Transverse colon (tissue), 4 donors: ENCODE measurements at places on chromosomes 1 and 21.

DNA sequence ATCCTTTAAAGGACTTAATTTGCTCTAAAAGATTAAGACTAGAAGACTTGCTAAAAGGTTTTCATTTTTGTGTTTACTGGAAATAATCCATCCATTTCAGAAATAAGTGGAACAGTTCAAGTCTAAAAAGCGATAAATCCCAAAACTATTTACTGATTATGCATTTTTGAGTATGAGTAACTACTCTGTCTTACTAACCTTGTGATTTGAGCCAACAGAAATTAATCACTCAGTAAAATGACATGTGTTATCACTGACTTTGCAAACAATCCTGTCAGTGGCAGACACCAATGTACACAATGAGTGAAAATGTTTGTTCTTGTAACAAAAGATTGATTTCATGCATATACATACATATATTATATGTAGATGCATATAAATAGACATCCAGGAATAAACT is 218.0 kb downstream of the DENND1B start:
- no peak overlapping the region for H3K27ac ChIP-seq
- no peak for DNase-seq
- no peak overlapping the region for H3K4me3 ChIP-seq
- no peaks in the 10 kb centered on the region for H3K36me3 ChIP-seq
- H3K27me3 ChIP-seq, result no peaks in the 10 kb centered on the region

- peak overlapping the region; percentile 96 for H3K27ac ChIP-seq
- DNase-seq, result peak; percentile 84
- H3K27me3 ChIP-seq, result no peaks in the 10 kb centered on the region
- peaks cover 41% of the 10 kb centered on the region for H3K4me1 ChIP-seq
- peak overlapping the region; percentile 65 for H3K4me3 ChIP-seq
These were observed 948 bp downstream of the STK40 start for GRCh38 chr1:36384542-36385409.

GRCh38 chr1:227854189-227854588 is 38.7 kb downstream of the PRSS38 start:
- H3K4me3 ChIP-seq, result no peak overlapping the region
- H3K4me1 ChIP-seq, result no peaks in the 10 kb centered on the region
- DNase-seq, result no peak
- no peak overlapping the region for H3K27ac ChIP-seq
- no peaks in the 10 kb centered on the region for H3K36me3 ChIP-seq

DNA sequence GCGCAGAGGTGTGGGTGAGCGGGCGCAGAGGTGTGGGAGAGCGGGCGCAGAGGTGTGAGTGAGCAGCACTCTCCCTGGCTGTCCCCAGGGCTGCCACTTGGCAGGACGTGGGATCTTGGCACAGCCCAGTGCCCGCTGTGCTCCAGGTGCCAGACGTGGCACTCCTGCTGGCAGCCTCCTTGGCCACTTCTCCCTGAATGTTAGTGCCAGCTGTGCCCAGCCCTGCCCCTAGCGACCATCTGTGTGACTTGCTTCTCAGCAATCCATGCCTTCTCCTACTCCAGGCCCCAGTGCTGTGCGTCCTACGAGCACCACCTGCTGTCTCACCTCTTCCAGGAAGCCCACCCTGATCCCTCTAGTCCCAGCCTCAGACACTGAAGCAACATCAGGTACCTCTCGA is 30.5 kb downstream of the KRTAP10-1 start:
- no peak overlapping the region for H3K27ac ChIP-seq
- no peak overlapping the region for H3K4me3 ChIP-seq
- H3K4me1 ChIP-seq, result no peaks in the 10 kb centered on the region
- peaks cover 19% of the 10 kb centered on the region for H3K27me3 ChIP-seq
- peak; percentile 74 for DNase-seq
- H3K36me3 ChIP-seq, result no peaks in the 10 kb centered on the region

DNA sequence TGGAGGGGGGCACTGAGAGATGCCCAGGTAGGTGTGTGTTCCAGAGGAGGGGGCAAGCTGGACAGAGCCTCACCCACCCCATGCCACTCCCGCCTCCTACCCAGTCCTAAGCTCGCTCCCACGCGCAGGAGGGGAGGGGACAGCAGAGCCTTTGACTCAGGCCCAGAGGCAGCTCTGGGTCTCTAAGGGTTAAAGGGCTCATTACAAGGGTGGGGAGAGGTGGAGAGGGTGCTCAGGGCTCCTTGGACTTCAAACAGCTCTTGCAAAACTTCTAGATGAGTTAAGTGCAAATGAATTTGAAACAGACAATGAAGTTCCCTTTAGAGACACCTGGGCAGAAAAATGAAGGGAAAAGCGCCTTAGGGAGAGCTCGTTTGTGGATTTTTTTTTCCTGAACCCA is 104.2 kb upstream of the CASZ1 start:
- H3K36me3 ChIP-seq, result no peaks in the 10 kb centered on the region
- no peaks in the 10 kb centered on the region for H3K27me3 ChIP-seq
- no peak overlapping the region for H3K27ac ChIP-seq

DNA sequence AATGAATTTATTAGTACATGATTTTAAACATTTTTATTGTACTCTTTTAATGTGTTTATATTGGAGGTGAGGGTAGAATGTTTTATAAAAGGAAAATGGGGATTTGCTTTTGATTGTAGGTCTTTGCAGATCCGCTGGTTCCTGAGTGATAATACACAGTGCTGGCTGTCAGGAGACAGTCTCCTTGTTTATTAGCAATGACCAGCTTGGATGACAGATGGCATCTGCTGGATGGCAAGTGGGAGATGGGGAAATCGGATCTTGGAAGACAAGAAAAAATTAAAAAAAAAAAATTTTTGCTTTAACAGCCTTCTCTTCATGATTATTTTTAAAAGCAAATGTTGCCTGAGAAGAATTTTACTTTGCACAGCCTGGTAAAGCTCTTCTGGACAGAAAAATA is 4.4 kb upstream of the PHTF1 start:
- no peak for DNase-seq
- no peaks in the 10 kb centered on the region for H3K27me3 ChIP-seq
- no peaks in the 10 kb centered on the region for H3K36me3 ChIP-seq
- H3K27ac ChIP-seq, result no peak overlapping the region

- DNase-seq, result no peak
- no peaks in the 10 kb centered on the region for H3K27me3 ChIP-seq
- H3K4me3 ChIP-seq, result no peak overlapping the region
- H3K4me1 ChIP-seq, result peaks cover 13% of the 10 kb centered on the region
These were observed 30.8 kb downstream of the POU2F1 start for GRCh38 chr1:167251472-167251871.

- H3K27ac ChIP-seq, result no peak overlapping the region
- H3K4me1 ChIP-seq, result peaks cover 4% of the 10 kb centered on the region
- H3K4me3 ChIP-seq, result no peak overlapping the region
- DNase-seq, result peak; percentile 56
- no peaks in the 10 kb centered on the region for H3K27me3 ChIP-seq
These were observed 99.4 kb downstream of the GIPC2 start for GRCh38 chr1:78145105-78145580.

- no peak overlapping the region for H3K4me3 ChIP-seq
- H3K27me3 ChIP-seq, result no peaks in the 10 kb centered on the region
- DNase-seq, result no peak
- peaks cover 9% of the 10 kb centered on the region for H3K4me1 ChIP-seq
These were observed 42.3 kb downstream of the ACTL8 start for GRCh38 chr1:17797478-17797877.

GRCh38 chr1:197924516-197925123 is 7.4 kb downstream of the LHX9 start:
- peaks cover 3% of the 10 kb centered on the region for H3K4me1 ChIP-seq
- DNase-seq, result no peak
- no peak overlapping the region for H3K27ac ChIP-seq
- peaks cover 91% of the 10 kb centered on the region for H3K27me3 ChIP-seq
- no peaks in the 10 kb centered on the region for H3K36me3 ChIP-seq
- no peak overlapping the region for H3K4me3 ChIP-seq

DNA sequence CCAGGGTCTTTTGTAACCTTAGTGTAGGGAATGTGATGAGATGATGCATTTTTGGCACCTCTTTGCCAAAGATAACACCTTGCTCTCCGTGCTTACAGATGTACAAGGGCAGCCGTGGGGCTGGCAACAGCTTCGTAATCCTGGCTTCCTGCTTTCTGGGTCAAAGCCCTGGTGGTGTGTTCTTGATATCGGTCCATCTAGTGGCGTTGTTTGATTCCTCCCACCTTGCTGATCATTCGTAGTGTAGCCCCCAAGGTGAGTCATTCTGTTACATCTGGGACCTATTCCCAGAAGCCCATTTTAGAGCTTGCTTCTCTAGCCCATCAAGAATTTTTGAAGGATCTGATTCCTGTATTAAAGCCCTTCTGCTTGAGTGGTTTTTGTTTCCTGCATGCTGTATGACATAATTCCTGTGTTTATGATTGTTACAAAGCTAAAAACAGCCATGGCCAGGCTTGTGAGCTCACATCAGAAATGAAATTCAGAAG is 7.0 kb upstream of the CCT8 start:
- H3K4me1 ChIP-seq, result peaks cover 2% of the 10 kb centered on the region
- no peak for DNase-seq
- no peaks in the 10 kb centered on the region for H3K36me3 ChIP-seq
- H3K27me3 ChIP-seq, result no peaks in the 10 kb centered on the region
- H3K4me3 ChIP-seq, result no peak overlapping the region
- H3K27ac ChIP-seq, result no peak overlapping the region

- H3K27ac ChIP-seq, result no peak overlapping the region
- no peak for DNase-seq
These were observed 14.2 kb upstream of the MYOM3 start for GRCh38 chr1:24126018-24126671.

DNA sequence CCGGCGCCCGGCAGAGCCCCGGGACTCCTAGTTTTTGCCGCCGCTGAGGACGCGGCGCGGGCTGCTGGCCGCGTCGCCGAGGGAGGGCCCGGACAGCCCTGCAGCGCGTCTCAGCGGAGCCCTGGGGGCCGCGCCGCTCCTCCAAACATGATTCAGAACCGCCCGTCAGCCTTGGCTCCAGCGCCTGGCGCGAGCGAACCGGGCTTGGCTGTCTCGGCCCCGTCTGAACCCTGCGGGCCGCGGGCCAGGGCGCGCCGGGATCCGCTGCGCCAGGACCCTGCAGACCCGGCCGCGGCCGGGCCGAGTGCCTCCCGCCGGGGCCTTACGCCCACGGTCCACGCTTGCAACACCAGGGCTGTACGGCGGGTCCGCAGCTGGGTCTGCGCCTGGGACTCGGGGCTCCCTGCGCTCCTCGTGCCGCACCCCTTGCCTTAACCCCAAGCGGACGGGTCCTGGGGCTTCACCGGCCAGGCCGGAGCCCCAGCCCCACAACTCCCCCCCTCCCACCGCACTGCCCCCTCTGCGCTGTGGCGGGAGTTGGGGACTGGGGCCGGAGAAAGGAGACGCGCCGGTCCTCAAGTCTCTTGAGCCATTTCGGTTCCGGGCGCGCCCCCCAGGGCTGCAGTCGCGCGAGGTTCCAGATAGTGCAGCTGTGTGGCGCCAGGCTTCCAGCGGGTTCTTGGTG is 48.4 kb upstream of the CD34 start:
- DNase-seq, result peak; percentile 60
- peaks cover 33% of the 10 kb centered on the region for H3K4me1 ChIP-seq
- H3K4me3 ChIP-seq, result peak overlapping the region; percentile 50

DNA sequence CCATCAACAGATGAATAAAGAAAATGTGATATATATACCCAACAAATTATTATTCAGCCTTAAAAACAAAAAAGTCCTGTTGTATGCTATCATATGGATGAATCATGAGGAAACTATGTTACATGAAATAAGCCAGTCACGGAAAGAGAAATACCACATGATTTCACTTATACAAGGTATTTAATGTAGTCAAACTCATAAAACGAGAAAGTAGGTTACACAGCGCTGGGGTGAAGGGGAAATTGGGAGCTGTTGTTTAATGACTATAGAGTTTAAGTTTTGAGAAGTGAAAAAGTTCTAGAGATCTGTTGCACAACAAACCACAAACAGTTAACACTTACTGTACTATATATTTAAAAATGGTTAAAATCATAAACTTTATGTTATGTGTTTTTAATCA is 58.5 kb downstream of the SLC25A24 start:
- no peaks in the 10 kb centered on the region for H3K27me3 ChIP-seq
- no peak overlapping the region for H3K4me3 ChIP-seq
- H3K4me1 ChIP-seq, result no peaks in the 10 kb centered on the region
- H3K36me3 ChIP-seq, result peaks cover 31% of the 10 kb centered on the region

DNA sequence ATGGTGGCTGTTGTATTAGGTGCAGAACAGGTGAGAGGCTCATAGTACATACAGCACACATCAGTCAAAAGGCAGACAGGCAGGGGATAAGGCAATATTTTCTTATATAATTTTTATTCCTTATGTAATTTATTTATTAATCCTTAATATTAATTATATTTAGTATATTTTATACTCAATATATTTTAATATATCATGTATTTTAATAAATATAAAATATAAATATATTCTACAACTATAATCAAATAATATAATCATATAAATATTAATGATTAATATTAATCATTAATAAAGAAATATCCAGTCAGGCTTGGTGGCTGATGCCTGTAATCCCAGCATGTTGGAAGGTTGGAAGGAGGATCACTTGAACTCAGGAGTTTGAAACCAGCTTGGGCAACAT is 17.7 kb upstream of the ACBD3 start:
- no peak overlapping the region for H3K27ac ChIP-seq
- no peaks in the 10 kb centered on the region for H3K36me3 ChIP-seq
- no peaks in the 10 kb centered on the region for H3K27me3 ChIP-seq
- H3K4me3 ChIP-seq, result no peak overlapping the region
- no peak for DNase-seq
- H3K4me1 ChIP-seq, result no peaks in the 10 kb centered on the region

- no peak overlapping the region for H3K27ac ChIP-seq
- DNase-seq, result no peak
- no peaks in the 10 kb centered on the region for H3K27me3 ChIP-seq
- no peak overlapping the region for H3K4me3 ChIP-seq
- no peaks in the 10 kb centered on the region for H3K4me1 ChIP-seq
These were observed 108.3 kb downstream of the FMN2 start for GRCh38 chr1:240199758-240200645.

- peaks cover 8% of the 10 kb centered on the region for H3K4me1 ChIP-seq
- H3K27ac ChIP-seq, result peak overlapping the region; percentile 84
- DNase-seq, result no peak
- H3K27me3 ChIP-seq, result no peaks in the 10 kb centered on the region
- H3K36me3 ChIP-seq, result no peaks in the 10 kb centered on the region
These were observed 70.9 kb upstream of the ETS2 start for GRCh38 chr21:38734646-38735365.

GRCh38 chr1:172448995-172449584 is 5.2 kb upstream of the PIGC start:
- H3K4me3 ChIP-seq, result no peak overlapping the region
- DNase-seq, result no peak
- H3K27me3 ChIP-seq, result no peaks in the 10 kb centered on the region

GRCh38 chr1:49906365-49906764 is 117.4 kb downstream of the AGBL4 start:
- no peaks in the 10 kb centered on the region for H3K36me3 ChIP-seq
- no peak for DNase-seq
- no peak overlapping the region for H3K27ac ChIP-seq
- H3K4me3 ChIP-seq, result no peak overlapping the region
